Peyer's patch (tissue), 4 donors: ENCODE measurements at places on chromosomes 6 and 20.

- no peak for DNase-seq
Measured at GRCh38 chr6:125983246-125983945, 2.9 kb upstream of the TRMT11 start.

DNA sequence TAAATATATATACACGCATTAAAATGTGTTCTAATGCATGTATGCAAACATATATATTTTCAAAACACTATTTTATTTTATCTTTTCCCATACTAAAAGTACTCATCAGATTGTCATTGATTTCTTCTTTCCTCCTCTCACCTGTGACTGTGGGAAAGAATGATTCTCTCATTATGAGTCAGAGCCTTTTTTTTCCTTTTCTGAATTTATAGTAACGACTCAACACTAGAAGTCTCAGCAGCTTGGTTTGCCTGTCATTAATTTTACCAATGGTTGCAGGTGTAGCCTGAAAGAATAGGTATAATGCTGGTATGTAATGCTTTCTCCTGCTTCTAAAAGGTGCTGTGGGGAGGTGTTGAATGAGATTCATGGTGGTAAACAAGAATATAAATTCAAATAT, 328.7 kb downstream of the UTRN start:
- DNase-seq, result no peak

- no peak for DNase-seq
Measured at GRCh38 chr20:45878076-45878761, 2.8 kb upstream of the ZSWIM1 start.

DNA sequence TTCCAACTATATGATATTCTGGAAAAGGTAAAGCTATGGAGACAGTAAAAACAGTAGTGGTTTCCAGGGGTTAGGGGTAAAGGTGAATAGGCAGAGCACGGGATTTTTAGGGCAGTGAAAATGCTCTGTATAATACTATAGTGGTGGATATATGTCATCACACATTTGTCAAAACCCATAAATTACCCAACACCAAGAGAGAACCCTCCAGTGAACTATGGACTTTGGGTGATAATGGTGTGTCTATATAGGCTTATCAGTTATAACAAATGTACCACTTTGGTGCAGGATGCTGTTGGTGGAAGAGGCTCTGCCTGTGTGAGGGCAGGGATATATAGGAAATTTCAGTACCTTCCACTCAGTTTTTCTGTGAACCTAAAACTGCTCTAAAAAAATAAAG, 149.9 kb downstream of the GPX5 start:
- no peak for DNase-seq

DNA sequence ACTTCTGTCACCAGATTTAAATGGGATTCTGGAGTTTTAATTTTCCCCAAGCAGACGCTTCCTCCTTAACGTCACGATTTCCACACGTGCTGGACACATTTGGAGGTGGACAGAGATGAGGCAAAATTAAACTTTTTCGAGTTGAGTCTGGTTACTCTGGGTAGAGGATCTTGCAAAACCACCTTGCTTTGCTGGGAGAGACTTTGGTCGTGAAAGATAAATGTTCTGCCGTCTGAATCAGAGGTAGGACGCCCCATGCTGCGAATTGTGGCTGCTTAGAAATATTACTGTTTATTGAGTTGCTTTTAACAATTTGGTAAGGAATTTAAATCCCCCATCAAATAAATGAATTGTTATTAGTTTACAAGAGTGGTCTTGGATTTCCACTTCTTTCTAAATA, 46.8 kb downstream of the CTCFL start:
- DNase-seq, result no peak

DNA sequence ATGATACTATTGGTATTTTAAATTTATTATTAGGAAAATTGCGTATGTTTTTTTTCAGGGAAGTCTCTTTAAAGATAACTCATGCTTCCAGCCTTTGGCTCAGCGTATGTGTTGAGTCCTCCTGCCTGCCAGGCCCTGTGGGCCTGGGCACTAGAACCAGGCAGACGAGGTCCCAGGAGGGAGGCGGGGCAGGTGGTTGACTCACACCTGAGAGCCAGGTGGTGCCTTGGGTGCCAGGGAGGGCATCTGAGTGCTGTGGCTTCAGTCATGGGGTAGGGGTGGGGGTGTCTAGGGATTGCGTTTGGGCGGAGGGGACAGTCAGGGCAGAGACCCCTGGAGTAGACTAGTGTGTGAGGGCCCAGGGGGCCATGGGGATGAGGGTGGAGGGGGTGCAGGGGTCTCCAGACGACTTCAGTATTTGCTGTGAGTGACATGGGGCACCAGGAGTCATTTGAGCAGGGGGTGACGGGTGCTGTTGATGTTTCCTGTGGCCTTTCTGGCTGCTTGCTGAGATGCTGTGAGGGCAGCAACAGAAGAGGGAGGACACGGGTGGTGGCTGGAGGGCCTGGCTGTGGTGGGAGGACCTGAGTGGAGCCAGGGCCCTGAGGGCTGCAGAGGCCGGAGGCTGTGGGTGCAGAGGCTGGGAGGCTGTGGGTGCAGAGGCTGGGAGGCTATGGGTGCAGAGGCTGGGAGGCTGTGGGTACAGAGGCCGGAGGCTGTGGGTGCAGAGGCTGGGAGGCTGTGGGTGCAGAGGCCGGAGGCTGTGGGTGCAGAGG, 14.8 kb upstream of the ADRM1 start:
- DNase-seq, result no peak

GRCh38 chr20:40494248-40494647, 194.8 kb downstream of the MAFB start:
- no peak for DNase-seq

- no peak for DNase-seq
Measured at GRCh38 chr6:159180001-159180400, 10.8 kb downstream of the FNDC1 start.

GRCh38 chr20:45780159-45780558, 11.5 kb downstream of the WFDC3 start:
- DNase-seq, result no peak

GRCh38 chr20:63394069-63394919, 33.1 kb upstream of the CHRNA4 start:
- DNase-seq, result no peak

DNA sequence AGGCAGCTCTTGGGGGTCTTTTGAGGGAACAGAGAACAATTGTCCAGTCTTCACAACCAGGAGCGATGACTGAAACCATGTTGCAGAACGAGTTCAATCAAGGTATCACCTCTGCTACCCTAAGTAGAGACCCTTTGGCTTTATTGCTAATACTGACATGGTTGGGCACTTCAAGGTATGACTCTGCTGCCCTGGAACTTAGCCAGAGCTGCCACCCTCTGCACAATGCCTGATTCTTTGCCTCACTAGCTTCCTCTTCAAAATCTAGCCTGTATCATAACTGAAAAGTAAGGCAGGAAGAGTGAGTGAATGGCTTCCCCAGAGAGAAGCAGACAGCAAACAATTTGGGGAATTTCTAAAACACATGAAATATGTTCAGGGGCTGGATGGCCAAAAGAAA, 592.7 kb upstream of the NRSN1 start:
- no peak for DNase-seq

- DNase-seq, result no peak
Measured at GRCh38 chr6:49025273-49026240, 437.5 kb downstream of the MMUT start.

- no peak for DNase-seq
Measured at GRCh38 chr6:35876902-35877301, 44.0 kb downstream of the SRPK1 start.

DNA sequence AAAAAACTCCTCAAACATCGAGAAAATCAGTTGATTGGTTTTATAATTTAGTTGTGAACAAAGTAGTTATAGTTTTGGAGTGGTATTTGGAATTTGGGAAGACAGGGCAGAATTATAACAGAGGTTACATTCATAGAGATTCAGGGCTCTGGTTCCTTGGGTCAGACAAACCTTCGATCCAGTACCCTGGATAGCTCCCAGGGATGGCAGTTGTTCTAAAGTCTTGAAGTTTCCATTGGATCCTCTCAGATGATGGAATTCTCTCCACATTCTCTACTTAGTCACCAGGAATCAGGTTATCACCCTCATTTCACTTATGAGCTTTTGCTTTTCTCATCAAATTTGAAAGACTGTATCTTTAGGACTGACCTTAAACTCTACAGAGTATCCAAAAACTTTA, 285.1 kb downstream of the CENPW start:
- DNase-seq, result no peak

DNA sequence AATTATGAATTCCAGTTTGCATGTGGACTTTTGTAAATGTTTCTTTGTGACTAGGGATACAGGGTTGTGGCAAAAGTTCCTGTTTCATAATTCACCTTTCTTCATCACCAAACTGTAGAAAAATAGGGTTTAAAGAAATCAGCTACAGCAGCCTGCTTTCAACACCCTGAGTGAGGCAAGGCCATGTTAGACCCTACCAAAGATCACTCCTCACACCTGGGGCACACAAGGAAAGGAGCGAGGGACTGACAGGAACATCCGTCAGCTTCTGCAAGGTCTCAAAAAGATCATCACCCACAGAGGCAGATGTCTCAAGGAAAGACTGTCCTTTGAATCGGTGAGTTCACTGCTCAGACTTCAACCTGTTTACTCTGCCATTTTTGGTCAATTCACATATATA, 10.5 kb upstream of the STX11 start:
- DNase-seq, result no peak

- DNase-seq, result no peak
Measured at GRCh38 chr6:170480050-170480692, 72.9 kb downstream of the PSMB1 start.

GRCh38 chr6:113414511-113414910, 442.6 kb upstream of the MARCKS start:
- DNase-seq, result no peak

DNA sequence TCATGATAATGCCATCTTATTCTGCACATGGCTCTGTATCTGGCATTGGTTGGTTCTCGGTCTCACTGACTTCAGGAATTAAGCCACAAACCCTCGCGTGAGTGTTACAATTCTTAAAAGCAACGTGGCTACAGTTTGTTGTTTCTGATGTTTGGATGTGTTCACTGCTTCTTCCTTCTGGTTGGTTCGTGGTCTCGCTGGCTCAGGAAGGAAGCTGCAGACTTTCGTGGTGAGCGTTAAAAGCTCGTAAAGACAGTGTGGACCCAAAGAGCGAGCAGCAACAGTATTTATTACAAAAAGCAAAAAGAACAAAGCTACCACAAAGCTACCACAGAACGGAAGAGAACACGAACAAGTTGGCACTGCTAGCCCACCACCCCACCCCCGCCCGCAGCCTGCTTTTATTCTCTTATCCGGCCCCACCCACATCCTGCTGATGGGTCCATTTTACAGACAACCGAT, 51.1 kb downstream of the MYLIP start:
- DNase-seq, result peak; percentile 35

DNA sequence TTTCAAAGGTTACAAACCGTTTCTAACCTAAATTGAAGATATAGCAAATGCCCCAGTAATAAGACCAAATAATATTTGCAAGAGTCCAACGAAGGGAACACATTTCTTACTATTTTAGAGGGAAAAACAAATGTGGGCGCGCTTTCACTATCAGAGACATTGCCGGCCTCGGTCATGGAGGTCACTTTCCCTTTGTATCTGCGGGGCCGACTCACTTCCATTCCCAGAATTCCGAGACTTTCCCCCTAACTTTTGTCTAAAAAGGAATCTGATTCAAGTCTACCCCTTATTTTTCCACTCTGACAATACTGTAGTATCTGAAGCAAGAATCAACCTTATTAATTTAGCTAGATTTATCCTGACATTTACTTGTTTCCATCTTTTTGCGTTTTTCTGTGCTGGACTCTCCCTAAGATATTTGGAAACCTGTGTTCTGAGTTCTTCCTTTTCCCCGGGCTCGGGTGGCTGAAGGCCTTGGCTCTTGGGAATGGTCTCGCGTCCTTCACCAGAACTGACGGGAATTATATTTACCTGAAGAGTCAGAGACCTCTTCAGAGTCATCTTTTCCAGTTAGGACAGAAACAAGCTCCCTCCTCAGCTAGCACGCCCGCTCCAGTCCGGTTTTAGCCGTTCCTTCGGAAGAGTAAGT, 71.8 kb upstream of the ZNF184 start:
- no peak for DNase-seq

DNA sequence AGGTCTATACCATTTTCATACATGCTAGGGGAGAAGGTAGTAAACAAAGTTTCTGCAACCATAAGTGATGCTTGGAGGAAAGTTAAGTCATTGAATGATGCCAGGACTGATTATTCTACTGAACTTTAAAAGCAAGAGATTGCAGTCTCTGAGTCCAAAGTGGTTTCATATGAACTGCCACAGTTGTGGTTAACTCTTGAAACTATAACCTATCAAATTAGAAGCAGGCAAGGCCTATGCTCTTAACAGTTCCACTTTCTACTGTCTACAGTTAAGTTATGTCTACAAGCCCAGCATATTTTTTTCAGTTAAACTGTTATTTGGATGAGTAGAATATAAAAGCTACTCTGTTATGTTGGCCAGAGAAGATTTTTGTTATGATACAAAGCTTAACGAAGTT, 326.5 kb upstream of the RUNX2 start:
- no peak for DNase-seq

DNA sequence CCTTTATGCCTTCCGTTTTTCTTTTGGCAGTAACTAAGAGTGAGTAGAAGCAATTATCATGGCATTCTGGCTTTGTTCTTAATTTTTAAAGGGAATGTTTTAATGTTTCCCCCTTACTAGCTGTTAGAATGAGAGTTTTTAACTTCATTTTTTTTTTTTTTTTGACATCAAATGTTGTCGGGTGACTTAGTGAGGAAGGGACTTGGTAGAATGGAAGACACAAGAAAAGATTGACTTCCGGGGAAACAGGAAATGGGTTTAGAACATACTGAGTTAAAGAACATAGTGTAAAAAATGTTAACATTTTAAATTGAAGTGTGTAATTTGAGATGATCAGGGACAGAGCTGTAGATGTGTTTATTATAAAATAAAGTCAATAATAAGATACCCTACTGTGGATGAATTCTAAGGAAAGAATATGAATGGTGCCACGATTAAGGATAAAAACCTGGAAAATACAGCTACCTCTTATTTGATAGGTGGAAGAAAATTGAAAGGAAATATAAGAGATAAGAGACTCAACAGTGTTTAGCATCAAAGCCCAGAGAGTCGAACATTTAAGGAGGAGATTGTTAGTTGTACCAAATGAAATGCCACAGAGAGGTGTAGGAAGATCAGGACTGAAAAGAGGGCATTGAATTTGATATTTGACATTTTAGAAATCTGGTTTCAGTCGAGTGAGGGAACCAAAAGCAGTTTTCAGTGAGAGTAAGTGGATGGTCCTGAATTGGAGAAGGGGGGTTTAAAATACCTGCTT, 9.4 kb downstream of the HSF2 start:
- no peak for DNase-seq
